ENCODE measurements at places on chromosomes 7 and 10.

- no peak for DNase-seq
Measured at GRCh38 chr7:26633557-26633956, 230.8 kb downstream of the SKAP2 start.

GRCh38 chr7:45178241-45179225, 20.9 kb downstream of the RAMP3 start:
- peak; percentile 14 for DNase-seq

DNA sequence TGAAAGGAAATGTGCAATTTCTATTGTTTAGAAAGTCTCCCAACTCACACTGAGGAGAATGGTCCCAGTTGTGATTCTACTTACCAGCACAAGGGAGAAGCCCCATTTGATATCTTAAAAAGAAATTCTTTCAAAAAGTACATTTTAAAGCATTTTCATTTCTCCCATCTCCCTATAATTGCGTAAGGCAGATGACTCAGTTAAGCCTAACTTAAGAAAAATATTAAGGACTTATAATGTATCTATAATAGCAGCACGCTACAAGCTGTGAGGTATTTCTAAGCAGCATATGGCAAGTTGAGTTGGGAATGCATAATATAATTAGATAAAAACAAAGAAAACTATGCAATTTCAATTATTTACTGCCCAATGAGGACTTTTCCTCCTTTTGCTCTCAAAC, 8.5 kb upstream of the NRCAM start:
- no peak for DNase-seq

DNA sequence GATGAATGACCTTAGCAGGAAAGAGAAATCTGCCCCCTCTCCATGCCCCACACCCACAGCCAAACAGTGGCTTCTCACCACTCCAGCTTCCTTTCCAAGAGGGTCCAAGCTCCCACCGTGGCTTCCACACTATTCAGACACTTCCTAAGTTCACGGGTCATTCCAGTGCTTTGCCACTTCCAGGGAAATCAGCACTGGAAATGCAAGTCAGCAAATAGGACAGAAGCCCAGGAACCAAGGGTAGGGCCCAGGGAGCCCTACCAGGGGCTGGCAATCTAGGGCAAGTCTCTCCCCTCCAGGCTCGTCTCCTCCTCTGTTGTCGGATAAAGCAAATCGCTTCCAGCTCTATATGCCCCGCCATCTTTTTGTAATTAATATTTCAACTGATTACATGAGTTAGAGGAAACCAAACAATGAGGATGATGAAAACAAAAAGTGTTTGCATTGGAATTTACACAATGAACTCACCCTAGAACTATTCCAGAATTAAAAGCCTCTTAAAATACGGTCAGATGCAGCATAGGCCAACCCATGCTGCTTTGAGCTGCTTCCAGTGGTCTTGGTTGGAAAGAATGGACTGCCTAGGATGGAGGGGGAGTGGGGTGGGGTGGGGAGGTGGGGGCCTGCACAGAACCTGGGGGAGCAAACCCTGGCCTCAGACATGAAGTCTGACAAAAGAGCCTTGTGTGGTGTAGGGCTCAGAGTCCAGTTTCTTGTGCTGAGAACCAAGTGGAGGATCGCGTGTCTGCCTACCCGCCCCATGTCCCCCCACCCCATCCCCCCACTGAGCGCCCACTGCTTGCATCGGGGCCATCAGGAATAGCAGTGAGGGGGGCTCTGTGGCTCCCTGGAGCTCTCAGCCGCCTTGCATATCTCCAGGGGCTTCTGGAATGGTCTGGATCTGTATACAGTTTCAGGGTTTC, 74.6 kb upstream of the CPXM2 start:
- no peak for DNase-seq

DNA sequence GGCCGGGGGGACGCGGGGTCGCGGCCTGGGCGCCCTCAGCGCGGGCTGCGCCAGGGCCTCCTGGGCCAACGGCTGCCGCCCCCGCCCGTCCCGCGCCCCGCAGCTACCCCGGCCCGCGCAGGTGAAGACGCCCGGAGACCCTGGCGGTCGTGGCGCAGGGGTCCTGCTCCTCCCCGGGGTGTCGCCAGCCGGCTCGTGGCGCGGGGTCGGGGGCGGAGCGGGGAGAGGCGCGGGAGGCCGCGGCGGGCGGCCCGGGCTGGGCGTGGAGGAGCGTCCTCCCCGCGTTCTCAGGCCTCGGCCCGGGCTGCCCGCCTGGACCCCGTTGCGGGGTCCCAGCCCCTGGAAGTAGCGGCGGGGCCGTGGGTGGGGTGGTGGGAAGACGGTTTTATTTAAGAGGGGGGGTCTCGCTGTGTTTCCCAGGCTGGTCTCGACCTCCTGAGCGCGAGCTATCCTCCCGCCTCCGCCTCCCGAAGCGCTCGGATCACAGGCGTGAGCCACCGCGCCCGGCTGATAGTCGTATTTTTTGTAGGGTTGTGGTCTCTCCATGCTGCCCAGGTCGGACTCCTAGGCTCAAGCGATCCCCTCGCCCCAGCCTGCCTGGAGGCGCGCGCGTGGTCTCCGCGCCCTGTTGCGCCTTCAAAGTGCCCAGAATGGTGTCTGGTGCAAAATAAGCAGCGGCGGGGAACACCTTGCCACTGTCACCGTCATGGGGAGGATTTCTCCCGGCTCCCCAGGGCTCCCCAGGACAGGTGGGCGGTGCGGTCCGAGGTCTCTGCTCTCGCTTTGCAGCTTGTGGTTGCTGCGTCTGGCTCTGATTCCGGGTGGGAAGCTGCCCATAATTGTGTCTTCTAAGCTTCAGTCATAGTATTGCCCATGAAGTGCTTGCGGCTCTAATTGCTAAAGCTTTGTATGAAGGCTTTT, 15.3 kb upstream of the SUN1 start:
- peak; percentile 43 for DNase-seq

GRCh38 chr10:129259128-129259815, 207.8 kb upstream of the MGMT start:
- no peak for DNase-seq

DNA sequence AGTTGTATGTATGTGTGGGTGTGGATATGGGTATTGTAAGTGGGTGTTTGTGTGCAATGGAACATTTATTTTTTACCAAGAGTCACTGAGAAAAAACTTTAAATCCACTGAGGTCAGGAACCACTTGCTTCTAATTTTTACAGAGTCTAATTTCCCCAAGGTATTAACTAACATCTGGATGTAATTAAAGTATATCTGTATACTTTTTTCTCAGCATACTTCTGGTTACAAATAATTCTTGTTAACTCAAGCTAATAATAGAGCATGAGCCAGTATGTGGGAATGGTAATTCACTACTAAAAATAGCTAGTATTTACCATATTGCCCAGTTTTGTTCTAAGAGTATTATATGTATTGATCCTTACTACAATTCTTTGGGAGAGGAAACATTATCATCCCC, 24.6 kb upstream of the STEAP4 start:
- no peak for DNase-seq

DNA sequence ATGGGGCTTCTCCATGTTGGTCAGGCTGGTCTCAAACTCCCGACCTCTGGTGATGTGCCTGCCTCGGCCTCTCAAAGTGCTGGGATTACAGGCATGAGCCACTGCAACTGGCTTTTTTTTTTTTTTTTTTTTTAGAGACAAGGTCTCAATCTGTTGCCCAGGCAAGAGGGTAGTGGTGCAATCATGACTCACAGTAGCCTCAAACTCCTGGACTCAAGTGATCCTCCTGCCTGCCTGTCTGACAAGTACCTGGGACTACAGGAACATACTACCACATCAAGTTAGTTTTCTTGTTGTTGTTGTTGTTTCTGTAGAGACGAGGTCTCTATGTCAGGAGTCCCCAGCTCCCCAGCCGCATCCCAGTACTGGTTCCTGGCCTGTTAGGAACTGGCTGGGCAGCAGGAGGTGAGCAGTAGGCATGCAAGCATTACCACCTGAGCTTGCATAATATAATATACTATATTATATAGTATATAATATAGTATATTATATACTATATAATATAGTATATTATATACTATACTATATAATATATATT, 55.7 kb downstream of the TPK1 start:
- DNase-seq, result no peak

- DNase-seq, result no peak
Measured at GRCh38 chr10:25552283-25552919, 377.6 kb downstream of the GPR158 start.

GRCh38 chr10:35735412-35735811, 93.3 kb upstream of the FZD8 start:
- DNase-seq, result no peak

DNA sequence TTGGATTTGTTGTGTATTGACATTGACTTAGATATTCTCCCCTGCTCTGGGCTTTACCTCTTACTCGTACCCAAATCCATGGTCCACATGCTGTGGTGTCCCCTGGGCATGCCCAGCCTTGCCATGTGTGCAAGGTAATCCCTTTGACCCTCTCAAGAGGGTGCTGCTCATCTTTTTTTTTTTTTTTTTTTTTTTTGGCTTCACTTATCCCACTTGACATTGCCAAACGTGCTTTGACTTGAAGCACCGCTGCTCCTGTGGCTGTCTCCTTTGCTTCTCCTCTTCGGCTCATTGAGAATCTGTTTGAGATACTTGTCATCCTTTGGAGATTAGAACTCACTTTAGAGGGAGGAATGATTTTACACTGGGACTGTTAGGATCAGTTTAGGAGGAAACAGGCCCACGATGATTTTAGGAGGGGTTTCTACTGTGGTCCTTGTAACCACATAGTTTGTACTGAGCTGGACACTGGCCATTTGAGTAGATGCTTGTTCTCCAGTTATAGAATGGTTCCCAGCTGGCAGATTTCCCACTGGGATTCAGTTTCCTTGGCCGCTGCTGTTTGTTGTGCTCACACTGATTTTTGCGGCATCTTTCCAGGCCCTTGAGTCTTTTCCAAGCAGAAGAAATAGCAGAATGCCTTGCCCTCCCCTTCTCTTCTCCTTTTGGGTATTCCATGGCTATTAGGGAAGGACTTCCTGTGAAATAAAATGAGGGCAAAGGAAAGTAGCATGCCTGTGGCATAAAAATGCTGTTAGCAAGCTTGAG, 184.8 kb downstream of the AUTS2 start:
- no peak for DNase-seq

GRCh38 chr10:65628493-65629139, 1297.2 kb upstream of the LRRTM3 start:
- DNase-seq, result no peak

DNA sequence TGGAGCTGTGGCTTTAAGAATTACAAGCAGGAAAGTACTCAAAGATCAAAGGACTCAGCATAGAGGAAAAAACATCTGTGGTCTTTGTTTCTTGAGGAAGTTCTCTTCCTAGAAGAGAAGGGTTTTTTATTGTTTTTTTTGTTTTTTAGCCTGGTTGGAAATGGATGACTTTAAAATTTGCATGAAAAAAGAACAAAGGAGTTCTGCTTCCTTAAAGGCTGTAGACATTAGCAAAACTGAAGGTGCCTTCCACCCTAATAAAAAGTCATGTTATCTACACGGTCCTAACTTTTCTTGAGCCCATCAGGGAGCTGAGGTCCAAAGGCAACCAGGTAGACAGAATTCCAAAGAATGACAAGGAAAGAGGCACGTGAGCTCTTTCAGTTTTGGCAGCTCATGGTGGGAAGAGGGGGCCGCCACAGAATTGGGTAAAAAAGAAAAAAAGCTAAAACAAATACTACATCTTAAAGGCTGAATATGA, 356.6 kb downstream of the SH2D4B start:
- no peak for DNase-seq

DNA sequence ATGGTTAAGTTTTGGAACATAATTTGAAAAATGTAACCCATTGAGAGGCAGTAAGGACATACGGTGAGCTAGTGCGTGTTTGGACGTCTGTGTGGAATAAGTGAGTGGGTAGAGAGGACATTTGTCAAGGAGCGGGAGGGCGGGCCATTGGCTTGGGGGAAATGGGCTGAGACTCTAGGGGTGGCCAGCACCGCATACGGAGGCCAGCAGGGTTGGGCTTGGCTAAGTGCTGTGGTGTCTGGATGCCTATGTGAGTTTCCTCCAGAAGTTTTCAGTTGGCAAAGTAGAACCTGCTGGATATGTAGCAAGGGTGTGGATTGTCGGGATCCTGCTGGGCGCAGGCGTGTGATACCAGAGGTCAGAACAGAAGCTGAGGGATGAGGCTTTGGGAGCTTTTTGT, 103.0 kb downstream of the TCF7L2 start:
- no peak for DNase-seq

- DNase-seq, result no peak
Measured at GRCh38 chr7:380711-381210, 90.8 kb downstream of the FOXL3 start.

GRCh38 chr7:116521046-116521664, 3.7 kb upstream of the CAV1 start:
- DNase-seq, result no peak

GRCh38 chr7:102165136-102165535, 121.5 kb upstream of the SH2B2 start:
- no peak for DNase-seq

DNA sequence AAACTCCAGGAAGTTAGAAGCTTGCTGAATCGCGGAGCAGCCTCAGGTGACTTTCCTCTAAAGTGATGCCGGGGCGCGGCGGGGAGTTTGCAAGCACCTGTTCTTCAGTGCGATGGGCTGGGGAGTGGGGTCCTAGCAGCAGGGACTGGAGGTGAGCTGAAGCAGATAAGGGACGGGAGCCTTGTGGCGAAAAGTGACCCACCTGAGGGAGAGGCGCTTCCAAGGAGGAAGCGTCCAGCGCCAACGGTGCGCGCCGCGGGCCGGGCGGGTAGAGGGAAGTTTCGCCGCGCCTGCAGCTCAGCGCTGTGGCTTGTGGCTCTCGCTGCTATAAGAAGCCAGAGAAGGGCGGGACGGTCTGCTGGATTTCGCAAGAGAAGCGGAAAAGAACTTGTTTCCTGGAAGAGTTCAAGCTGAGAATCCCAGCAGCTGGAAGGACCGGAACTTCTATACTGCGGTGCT, at the start of gene STEAP4:
TSS of gene STEAP4 (minus strand) at position 305 of the 459 bp plus-strand sequence. CDS start 22,625 bp downstream, outside the sequence.
- DNase-seq, result no peak

DNA sequence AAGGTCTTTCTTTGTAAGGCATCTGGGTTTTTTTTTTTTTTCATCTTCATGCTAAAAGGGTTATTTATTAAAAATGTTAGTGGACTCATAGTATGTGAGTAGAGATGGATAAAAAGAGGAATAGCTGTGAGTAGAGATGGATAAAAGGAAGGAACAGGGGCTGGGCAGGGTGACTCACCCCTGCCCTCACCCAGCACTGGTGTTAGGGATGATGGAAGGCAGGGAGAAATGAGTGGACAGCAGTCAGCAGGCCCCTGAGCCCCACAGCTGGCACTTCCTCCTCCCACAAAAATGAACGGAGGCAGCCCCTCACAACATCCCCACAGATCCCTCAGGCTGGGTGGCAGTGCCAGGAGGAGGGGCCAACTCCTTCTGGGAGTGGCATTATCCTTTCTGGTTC, 39.3 kb downstream of the ANTXRL start:
- no peak for DNase-seq

DNA sequence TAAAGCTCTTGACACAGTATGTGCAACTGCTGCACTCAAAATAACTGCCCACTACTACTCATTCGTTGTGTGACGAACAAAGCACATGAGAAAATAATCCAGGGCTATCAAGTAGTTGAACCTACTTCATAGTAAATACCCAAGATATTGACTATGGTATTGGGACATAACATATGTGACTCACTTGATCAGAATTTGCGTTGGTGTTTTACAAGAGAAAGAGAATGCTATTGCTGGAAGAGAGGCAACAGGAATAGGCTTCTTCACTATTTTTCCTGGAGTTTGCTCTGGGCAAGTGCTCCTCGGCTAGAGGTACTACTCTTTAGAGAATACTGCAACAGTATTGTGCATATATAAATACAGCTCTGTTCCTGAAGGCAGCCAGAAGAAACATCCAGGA, 2.5 kb downstream of the DGKB start:
- DNase-seq, result no peak

Measured in CD4-positive, alpha-beta T cell treated with Interleukin-17A for 4 hours (primary cell).